ENCODE measurements at places on chromosomes 2 and 18.

DNA sequence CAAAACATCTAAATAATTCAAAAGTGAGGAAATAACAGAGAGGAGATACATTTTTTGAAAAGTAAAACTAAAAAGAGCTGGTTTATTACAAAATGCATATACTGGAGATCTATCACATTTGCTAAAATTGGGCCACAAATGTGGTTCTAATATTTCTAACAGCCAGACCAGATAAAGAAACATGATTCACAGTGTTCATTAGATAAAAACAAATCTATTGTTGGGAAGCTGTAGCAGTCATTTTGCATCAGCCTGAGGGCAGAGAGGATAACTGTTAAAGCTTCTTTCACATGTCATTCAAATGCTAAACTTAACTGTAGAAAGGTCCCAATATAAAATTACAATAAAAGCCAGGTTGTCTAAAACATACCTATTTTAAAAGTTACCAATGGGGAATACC is 148.3 kb downstream of the GULP1 start:
- no peak for DNase-seq

- no peak for DNase-seq
Measured at GRCh38 chr2:169038338-169038757, 7.2 kb upstream of the ABCB11 start.

DNA sequence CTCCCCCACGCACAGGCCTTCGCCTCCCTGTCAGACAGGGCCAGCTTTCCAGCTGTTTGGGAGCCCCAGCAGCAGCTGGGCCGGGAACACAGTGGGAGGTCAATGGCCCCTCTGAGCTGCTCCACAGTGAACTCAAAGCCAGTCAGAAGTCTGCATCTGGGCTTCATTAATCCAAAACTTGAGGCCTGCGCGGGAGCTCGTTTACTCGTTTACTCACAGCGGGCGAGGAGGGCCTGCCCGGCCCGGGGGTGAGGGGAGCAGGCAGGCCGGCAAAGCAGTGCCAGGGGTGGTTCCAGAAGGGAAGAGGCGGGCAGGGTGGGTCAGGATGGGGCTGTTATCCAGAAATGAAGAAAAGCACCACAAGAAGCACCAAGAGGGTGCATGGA is 36.8 kb upstream of the SEMA4C start:
- no peak for DNase-seq

- no peak for DNase-seq
Measured at GRCh38 chr18:13583576-13584550, 142.5 kb downstream of the FAM210A start.

DNA sequence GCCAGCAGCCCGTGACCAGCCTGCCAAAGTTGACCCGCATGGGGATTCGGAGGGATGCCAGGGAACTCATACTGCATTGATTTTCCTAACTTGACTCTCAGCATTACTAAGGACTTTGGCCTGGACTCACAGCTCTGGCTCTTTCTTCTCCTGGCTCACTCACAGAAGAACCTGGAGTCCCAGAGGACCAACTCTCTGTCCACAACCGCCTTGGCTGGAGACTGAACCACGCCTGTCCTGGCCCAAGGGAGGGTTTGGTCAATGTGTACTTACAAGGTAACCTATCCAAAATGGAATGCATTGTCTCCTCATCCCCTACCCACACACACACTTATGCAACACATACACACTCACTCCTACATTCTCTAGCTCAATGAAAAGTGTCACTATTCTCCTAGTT is 135.6 kb upstream of the KLHL29 start:
- no peak for DNase-seq
